ENCODE measurements at places on chromosomes 16 and 17.

DNA sequence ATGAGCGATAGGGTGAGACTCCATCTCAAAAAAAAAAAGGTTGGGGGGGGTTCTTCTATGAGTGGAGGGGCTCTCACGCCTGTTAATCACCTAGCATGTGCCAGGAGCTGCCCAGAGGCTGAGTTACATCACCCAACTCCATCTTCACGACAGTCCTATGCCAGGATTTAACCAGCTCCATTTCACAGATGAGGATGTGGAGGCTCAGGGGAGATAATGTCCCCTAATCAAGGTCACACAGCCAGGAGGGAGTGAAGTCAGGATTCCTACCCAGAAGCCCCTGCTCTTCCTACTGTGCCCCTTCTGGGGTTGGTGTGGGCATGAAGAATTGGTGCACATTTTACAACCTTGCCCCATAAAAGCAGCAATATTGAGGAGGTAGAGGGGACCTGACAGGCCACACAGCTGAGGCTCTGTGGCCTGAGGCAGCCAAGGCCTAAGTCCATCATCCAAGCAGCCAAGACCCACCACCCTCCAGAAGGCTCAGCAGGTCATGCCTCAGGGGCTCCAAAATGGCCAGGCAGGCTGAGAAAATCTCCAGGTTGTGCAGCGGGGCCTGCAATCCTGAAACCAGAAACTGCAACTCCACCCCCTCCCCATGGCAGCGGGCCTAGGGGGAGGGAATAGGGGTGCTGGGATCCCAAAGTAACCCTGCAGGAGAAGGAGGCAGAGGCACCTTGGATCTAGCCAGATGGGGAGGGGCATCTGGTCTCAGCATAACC is 6.9 kb downstream of the PPY start:
- no peak for DNase-seq

- DNase-seq = no peak
Measured at GRCh38 chr16:68737046-68737729, at the start of gene CDH1. CDH1 (plus strand) TSS chr16:68737292; CDS start chr16:68737416, 124 bp downstream.

GRCh38 chr17:83024218-83024971 is 55.0 kb upstream of the METRNL start:
- DNase-seq = no peak

DNA sequence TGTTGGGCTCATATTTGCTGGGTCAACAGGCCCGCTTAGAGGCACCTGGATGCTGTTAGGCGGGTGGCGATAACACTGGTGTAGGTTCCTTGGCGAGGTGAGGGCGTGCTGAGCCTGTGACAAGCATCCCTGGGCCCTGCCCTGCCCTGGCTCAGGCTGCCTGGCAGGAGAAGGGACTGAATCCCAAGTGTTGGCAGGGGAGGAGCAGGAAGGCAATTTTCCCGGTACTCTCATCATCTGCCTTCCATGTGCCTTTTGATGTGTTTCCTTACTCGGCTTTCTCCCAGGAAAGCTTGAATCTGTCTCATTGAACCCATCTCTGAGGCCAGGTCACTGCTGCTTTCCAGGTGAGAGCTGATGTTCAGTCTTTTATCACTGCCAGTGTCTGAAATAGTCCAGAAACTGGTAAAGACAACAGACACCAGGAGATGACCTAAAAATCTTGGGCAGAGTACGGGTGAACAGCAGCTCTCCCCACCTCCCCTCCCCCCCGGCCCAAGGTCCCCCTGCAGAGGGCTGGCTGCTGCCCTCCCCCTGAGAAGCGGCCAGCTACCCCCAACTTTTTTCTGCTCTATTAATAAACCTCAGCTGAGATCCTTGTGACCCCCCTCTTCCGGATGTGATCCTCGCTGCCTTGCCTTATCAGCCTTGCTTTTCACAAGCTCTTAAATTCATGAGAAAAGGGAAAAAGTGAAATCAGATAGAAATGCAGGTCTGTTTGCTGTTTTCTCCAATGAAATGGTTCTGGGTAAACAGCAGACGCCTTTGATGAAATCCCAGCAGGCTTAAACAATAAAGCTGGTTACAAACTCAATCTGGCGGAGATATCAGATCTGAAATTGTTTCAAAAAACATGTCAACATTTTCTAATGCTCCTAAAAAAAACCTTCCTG is 29.0 kb downstream of the RTN4RL1 start:
- no peak for DNase-seq

GRCh38 chr17:29155227-29155965 is 24.8 kb downstream of the MYO18A start:
- no peak for DNase-seq

DNA sequence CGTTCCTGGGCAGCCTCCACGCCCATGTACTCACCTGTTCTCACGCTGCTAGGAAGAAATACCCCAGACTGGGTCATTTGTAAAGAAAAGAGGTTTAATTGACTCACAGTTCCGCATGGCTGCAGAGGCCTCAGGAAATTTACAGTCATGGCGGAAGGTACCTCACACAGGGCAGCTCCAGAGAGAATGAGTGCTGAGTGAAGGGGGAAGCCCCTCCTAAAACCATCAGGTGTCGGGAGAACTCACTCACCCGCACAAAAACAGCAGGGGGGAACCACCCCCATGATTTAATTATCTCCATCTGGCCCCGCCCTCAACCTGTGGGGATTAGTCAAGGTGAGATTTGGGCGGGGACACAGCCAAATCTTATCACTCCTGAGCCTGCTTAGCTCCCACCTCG is 18.2 kb downstream of the RAB40C start:
- DNase-seq = no peak

GRCh38 chr17:207775-208174 is 26.3 kb upstream of the DOC2B start:
- no peak for DNase-seq

GRCh38 chr16:49766225-49766624 is 89.7 kb downstream of the ZNF423 start:
- no peak for DNase-seq

DNA sequence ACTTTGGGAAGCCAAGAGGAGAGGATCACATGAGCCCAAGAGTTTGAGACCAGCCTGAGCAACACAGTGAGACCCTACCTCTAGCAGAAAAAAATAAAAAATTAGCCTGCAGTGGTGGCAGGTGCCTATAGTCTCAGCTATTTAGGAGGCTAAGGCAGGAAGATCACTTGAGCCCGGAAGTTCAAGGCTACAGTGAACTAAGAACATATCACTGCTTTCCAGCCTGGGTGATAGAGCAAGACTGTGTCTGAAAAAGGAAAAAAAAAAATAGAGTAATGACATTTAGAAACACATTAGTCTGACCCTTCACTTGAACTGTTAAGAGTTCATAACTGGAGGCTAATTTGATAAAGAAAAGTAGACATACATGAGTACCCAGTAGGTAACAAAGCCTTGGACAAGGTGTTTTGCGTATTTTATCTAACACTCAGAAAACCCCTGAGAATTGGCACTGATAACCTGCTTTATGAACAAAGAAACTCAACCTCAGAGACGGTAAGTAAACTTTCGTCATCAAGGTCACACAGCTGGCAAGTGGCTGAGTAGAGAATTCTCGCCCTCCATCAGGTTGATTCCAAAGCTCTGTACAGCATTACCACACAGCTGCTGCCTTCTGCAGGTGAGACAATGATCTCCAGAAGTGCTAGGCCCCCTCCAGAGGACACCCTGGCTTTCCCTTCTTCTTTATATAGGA is 101.1 kb downstream of the SMG6 start:
- DNase-seq = no peak

DNA sequence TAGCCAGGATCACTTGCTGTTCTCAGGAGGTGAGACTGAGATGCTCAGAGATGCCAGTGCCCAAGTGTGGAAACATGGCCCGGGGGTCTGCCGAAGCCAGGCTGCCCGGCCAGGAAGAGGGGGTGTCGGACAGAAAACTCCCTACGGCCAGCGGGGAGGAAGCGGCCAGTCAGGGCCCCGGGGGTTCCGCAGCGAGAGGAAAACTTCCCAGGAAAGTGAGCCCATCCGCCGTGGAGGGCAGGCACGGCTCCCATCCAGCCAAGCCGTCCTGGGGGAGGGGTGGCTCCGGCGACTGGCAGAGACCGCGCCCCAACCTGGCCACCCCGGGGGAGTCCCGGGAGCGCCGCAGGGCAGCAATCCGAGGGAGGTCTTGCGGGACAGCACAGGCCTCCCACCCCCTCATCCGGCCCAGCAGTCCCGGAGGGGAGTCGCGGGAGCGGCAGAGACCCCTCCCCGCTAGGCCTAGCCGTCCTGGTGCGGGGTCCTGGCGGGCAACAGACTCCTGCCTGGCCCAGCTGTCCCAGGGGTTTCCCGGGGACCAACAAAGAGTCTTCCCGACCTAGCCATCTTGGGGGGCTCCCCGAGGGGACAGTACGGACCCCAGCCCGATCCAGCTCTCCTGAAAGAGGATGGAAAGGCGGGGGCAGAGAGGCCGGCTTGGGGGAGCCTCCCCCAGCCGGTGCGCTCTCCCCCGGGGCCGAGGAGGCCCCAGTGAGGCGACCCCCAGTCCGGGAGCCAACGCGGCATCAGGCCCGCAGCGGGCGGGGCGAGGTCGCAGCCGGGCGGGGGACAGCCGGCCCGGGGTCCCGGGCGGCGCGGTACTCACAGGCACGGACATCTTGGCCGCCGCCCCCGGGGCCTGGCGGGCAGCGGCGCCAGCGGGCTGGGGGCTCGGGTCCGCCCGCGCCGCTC is 13.8 kb upstream of the BCAR1 start:
- no peak for DNase-seq

DNA sequence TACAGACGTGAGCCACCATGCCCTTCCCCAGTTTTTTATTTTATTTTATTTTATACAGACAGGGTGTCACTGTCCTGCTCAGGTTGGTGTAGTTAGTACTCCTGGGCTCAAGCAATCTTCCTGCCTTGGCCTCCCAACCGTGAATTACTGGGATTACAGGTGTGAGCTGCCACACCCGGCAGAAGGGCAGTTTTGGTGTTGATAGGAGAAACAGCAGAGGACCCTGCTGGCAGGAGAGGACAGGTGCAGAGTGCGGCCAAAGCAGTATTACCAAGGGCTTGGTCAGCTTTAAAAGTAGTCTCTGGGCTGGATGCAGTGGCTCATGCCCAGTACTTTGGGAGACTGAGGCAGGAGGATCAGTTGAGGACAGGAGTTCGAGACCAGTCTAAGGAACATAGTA is 22.9 kb downstream of the FOXK2 start:
- DNase-seq = no peak

- DNase-seq = no peak
Measured at GRCh38 chr17:71535321-71535720, 585.5 kb upstream of the SOX9 start.

DNA sequence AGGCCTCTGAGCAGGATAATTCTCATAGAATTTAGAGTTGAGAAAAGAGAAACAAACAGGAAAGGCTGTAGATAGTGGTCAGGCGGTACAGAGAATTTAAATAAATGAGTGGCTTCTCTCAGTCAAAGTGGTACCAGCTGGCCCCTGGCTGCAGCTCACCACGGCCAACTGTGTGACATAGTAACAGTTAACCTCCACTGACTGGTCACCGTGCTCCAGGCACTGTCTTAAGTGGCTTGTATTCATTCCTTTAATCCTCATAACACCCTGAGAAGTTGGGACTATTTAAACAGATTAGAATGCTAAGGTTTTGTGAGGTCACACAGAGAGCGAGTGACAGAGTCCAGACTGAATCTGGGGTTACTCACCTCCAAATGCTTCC is 108.9 kb downstream of the GNAO1 start:
- DNase-seq = no peak

DNA sequence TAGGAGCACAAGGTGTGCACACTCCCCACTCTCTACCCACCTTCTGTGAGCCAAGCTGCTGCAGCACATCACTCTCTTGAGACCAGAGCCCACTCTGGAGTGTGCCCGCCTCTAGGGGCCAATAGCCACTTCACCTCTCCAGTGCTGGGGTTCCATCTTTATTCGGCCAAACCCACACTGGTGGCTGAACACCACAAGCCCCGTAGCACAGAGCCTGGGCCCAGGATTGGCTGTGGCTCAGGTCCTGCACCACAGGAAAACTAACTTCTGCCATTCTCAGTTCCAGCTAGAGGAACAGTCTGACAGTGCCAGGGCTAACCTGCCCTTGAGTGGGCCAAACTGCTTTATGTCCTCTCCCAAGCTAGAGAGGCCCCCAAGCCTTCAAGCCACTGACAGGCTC is 111.0 kb upstream of the TOX3 start:
- DNase-seq = no peak

GRCh38 chr17:60134396-60135150 is 15.2 kb upstream of the CA4 start:
- DNase-seq = peak; percentile 43

DNA sequence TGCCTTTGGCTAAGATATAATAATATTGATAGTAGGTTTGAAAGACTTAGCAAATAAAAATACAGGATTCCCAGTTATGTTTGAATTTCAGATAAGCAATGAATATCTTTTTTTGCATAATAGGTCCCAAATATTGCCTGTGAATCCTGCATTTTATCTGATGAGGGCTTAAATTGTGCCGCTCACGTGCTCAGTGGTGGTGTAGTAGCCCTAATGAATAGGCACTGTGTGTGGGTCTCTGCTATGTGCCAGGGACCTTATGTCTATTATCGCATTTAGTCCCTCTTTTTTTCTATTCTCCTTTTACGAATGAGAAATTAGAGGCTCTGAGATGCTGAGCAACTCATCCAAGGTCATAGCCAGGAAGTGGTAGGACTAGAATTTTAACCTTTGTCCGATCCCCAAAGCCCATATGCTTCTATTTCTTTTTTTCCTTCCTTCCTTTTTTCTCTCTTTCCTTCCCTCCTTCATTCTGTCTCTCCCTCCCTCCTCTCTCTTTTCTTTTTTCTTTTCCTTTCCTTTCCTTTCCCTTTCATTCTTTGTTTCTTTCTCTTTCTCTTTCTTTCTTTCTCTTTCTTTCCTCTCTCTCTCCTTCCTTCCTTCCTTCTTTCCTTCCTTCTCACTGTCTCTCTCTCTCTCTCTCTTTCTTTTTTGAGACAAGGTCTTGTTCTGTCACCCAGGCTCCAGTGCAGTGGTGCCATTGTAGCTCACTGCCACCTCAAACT is 47.2 kb downstream of the RGS9 start:
- DNase-seq = no peak

DNA sequence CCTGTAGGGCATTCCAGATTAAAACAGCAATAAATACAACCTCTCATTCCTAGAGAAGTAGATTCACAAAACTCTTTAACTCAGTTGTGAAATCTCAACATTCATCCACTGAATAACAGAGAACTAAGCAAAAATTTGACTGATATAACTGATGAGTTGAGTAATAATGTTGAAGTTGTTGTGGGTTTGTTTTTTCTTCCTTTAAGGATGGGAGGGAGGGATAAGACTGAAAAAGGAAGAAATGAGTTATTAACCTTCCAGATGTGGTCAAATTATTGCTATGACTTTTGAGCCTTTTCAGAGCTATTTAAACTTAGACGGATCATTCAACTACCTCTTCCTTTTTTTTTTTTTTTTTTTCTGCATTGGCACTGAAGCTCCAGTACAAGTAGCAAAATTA is 38.6 kb downstream of the SKAP1 start:
- no peak for DNase-seq

DNA sequence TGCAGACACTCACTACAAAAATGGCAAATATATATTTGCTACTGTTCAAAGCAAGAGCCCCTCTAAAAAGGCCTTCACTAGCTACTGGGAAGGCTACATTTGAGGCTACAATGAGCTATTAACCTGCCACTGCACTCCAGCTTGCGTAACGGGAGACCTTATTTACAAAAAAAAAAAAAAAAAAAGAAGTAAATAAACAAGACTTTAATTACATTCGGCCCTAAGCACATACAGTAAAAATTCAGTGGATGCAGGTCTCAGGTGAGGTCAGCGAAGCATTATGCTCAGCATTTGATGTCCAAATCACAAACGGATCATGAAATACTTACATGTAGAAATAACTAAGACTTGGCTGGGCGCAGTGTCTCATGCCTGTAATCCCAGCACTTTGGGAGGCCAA is 26.7 kb upstream of the LCMT1 start:
- DNase-seq = no peak

Measured in OCI-LY7 (cell line).